ENCODE measurements at places on chromosomes 5 and 9.

DNA sequence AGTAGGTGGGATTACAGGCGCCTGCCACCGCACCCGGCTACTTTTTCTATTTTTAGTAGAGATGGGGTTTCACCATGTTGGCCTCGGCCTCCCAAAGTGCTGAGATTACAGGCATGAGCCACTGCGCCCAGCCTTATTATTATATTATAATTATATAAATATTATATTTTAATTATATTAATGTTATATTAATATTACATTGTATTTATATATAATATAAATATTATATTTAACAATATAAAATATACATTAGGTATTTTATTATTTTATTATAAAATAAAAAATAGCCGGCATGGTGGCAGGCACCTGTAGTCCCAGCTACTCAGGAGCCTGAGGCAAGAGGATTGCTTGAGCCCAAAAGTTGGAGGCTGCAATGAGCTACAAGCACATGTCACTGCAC lies 21.6 kb upstream of the GLDC start:
- DNase-seq, result no peak

DNA sequence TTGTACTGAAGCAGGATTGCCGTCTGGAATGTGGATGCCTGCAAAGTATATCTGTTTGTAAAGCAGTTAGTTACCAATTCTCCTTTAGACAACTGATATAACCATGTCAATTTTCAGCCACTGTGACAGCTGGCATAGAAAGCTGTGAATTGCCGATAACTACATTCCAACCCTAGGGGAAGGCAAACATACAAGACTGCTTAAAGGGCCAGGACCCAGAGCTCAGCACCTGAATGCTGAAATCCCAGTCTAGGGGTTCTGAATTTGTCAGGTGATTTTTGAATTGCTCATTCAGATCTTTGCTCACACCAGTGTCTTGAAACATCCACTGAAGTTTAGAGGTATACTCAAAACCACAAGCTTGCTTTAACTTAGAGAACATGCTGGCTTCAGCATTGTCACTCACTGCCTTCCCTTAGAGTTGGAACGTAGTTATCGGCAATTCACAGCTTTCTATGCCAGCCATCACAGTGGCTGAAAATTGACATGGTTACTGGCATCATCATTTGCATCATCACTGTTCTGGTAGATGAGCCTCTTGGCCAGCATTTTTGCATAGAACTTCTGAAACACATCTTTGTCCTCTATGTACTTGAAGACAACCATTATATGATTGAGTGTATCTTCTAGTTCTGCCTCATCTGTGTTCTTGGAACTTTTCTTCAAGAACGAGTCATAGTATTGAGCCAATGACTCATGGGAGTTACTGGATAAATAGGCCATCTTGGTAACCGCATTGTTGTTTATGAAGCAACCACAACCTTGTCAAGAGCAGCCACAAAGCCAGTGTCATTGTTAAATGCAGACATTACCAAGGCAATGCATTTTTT lies 82.1 kb downstream of the CCDC192 start:
- DNase-seq, result no peak

DNA sequence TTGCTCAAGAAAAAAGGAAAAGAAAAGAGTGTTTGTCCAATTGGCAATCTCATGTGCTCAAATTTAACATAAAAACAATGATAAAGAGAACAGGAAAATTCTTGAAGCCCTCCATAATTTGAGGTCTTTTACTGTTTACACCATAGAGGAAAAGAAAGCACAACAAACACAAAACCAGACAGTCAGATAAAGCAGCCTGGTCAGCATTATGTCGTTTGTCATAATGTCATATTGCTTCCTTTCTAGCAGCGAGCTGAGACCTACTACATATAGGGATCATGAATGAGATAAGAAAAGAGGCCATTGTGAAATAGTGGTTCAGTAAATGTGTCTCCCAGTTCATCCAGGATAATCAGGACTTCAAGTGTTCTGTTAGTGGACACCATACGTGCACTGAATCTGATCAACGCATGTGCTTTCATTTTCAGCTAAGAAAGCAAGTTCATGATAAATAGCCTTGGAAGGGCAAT lies 64.7 kb upstream of the SELENOP start:
- no peak for DNase-seq

DNA sequence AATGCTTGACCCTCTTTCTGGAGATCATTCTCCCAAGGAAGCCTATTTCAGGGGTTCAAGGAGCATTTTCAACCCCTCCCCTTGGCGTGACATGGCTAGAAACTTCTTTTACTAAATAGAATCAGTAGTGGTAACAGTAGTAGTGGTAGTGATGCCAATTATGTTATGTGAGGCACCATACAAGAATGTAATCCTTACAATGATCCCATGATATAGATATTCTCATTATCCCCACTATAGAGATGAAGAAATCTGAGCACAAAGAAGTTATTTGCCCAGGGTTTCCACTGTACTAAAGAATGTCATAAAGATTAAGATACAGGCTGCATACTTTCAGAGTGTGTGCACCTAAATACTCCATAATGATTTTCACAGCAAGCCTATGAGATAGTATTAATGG lies 155.4 kb upstream of the CLINT1 start:
- no peak for DNase-seq

GRCh38 chr9:125842242-125842641 lies 95.1 kb downstream of the PBX3 start:
- no peak for DNase-seq

- DNase-seq, result no peak
Measured at GRCh38 chr9:78676623-78677022, 379.7 kb downstream of the PSAT1 start.

GRCh38 chr5:116631147-116631546 lies 56.5 kb upstream of the SEMA6A start:
- no peak for DNase-seq

DNA sequence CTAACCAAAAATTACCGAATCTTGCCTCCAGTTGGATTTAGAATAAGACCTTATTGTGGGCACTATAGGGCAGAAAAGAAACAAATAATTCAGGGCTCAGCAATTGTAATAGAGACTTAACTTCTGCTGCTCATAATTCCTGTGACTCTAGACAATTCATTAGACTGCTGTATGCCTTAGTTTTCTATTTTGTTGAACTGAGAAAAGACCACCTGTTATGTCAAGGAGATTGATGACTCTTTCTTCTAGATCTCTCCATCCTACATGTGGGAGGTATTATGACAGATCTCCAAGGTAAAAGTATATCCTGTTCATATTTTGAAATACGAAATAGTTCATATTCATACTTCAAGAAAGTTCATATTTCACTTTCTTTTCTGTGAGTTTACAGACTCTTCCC lies 605.1 kb downstream of the PSAT1 start:
- DNase-seq, result no peak

DNA sequence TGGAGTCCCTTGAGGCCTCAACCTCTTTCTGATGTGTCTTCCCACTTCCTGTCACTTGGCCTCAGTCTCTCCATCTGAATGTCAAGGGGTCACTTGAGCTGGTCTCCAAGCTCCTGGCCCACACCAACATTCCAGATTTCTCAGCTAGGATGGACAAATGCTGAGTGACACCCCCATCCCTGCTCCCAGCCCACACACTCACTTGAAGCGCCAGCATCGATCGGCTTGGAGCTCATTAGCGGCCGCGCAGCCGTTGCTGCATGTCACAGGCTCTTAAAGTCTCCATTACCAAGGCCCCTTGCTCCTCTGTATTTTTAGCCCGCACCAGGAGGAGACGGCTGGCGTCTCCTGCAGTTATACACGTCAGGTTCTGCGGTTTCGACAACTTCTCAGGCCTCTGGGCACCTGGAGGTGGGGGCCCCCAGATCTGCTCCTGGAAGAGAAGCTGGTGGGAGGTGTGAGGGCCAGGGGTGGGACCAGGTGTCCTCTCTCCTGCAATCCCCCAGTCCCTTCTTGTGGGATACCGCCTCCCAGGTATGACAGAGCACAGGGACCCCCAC lies 33.4 kb upstream of the ARAP3 start:
- no peak for DNase-seq

GRCh38 chr9:125970340-125970739 lies 223.2 kb downstream of the PBX3 start:
- no peak for DNase-seq

DNA sequence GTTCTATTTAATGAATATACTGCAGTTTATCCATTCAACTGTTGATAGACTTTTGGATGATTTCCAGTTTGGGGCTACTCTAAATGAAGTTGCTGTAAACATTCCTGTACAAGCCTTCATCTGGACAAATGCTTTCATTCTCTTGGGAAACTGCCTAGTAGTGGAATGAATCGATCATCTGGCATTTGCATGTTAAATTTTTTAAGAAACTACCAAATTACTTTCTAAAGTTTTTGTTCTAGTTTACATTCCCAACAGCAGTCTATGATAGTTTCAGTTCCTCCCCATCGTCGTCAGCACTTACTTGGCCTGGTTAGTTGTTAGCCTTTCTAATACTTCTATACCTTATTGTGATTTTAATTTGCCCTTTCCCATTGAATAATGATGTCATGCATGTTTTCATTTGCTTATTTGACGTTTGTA lies 306.3 kb downstream of the FER start:
- no peak for DNase-seq

GRCh38 chr5:137580030-137580429 lies 80.9 kb upstream of the SPOCK1 start:
- DNase-seq, result no peak

GRCh38 chr5:130035388-130035787 lies 131.1 kb downstream of the CHSY3 start:
- no peak for DNase-seq

- DNase-seq, result no peak
Measured at GRCh38 chr5:172640139-172640538, 924 bp upstream of the NEURL1B start.

- DNase-seq, result no peak
Measured at GRCh38 chr5:109146591-109146990, 263.2 kb downstream of the PJA2 start.

GRCh38 chr9:131395157-131396098 lies 1.5 kb downstream of the PRRC2B start:
- DNase-seq, result peak; percentile 86

DNA sequence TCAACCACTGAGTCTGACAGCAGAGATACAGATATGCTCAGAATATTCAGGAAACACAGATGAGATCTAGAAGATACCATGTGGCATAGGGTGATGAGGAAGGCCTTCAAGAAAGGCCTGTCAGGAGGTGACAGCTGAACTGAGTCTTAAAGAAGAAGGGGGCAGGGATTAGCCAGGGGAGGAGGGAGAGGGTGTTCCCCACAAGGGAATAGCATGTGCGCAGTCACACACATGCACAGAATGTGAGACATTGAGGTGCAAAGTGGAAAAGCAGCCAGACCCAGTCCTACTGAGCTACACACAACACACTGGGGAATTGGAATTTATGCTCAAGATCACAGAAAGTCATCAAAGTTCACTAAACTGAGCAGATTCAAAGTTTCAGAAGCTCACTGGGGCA lies 3.0 kb upstream of the SLC25A48 start:
- DNase-seq, result peak; percentile 21

DNA sequence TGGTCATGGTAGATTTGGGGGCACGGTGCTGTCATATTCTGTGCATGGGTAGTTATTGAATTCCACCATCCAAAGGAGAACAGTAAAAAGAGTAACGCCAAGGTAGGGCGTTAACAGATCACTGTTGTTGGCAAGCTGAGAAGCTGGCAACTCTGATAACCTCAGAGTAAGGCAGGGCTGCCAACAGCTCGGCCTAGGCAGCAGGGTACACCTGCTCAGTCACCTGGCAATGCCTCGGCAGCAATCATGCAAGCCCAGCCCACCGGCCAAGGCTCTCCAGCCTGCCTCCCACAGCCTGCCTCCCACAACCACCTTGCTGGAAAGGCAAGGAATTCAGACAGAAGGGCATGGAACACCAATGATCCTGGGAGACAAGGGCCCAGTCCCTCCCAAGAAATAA lies 63.9 kb downstream of the KLHL3 start:
- no peak for DNase-seq

DNA sequence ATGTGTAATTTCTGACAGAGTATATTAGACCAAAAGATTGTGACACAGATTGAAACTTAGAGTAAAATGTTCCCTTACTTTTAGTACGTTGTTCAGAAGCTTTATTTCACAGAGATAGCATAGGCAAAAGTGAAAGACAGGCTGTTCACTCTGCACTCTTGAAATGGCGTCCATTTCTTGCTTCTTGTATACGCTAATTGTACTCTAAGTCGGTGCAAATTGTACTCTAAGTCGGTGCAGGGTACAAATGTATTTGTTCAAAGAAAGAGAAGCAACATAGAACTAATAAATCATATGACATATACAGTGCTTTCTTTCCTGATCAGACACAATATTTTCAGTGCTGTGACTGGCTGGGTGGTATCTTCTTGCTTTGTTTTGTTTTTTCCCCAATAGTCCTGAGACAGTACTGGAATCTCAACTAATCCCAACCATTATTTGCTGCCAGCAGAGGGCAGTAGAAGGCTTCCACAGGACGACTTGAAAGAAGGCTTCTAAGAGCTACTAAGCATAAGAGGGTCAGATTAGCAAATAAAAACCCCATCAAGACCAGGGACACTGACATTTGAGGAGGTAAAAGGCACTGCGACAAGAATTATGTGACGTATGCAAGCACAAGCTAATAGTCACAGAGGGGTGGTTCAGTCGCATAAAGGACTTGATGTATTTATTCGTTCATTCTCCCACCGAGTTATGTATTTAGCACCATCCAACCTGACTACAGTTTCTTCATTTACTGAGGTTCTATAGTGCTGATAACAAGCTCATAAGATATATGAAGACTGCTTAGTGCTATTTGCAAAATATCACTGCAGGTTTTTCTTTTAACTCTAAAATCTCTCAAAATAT lies 831.8 kb downstream of the TAF11L14 start:
- DNase-seq, result peak; percentile 57

Data from activated CD8-positive, alpha-beta memory T cell treated with anti-CD3 and anti-CD28 coated beads for 24 hours (primary cell).